GM19239 (cell line): ENCODE measurements at places on chromosomes 1 and 21.

GRCh38 chr1:158689110-158689509 lies 2.6 kb upstream of the SPTA1 start:
- no peak for DNase-seq

- DNase-seq = no peak
These were observed 41.0 kb downstream of the RUNX3 start for GRCh38 chr1:24888971-24889676.

- no peak for DNase-seq
These were observed 17.7 kb upstream of the ADGRB2 start for GRCh38 chr1:31781756-31782371.

GRCh38 chr1:98176936-98177335 lies 256.1 kb upstream of the DPYD start:
- DNase-seq = no peak

DNA sequence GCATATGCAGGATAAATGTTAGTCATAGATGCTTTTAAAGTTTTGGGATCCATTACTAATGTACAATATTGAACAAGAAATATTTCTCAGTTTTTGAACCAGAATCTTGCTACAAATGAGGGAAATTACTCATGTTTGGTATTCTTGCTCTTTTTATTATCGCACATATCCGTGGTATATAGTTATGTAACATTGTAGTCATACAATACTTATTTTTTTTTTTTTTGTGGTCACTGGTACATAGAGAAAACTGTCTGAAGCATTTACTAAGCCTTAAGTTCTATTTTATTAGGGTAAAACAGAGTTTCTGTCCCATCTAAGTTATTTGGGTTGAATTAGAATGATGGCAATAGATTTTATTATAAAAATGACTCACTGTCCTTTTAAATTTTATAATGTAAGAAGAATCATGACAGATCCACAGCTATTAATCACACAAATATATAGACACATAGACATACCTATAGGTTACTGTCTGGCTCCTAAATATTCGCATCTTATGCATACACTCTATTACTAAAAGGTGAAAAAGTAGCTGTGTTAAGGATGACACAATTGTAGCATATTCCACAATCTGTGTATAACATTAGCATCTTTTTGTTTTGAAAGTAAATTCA lies 18.0 kb upstream of the PRKAA2 start:
- DNase-seq = no peak

DNA sequence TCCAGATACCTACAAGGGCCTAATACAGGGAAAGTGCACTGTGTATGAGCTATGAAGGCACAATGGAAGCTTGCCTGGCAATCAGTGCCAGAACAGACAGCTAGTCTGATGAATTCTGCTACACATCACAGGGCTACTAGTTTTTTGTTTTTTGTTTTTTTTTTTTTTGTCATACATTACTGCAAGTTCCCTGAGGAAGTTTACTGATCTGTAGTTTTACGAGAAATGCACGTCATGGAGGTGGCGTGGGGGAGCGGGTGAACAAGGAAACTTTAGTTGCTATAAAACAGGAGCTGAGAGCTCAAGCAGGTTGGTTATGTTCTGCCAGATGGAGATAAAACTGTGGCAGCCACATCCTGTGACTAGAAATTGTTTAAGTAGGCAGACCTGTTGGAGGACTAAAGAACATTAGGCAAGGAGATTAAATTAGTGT lies 17.7 kb downstream of the PTPRC start:
- no peak for DNase-seq

GRCh38 chr1:234746798-234747196 lies 136.8 kb upstream of the IRF2BP2 start:
- DNase-seq = no peak

DNA sequence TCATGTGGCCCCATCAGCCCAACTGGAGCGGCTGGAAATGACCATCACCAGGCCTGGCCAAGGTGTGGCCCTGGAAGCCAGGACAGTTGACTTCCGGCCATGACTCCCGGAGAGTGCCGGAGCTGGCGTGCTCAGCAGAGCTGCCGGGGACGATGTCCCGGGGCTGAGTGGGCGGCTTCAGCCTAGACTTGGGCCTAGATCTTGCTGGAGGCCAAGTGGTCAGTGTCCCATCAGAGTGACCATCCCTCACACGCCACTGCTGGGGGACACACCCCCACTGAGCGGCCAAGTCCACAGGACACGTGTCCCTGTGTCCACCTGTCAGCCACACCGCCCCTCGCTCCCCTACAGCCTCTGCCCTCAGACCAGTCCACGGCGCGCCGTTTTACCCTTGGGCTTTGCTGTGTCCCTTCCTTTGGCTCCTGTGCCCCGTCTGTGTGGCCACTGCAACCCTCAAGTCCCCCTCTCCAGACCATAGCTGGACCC lies 4.0 kb downstream of the FAAP20 start:
- DNase-seq = no peak

- no peak for DNase-seq
These were observed 36.6 kb upstream of the ECE1 start for GRCh38 chr1:21326861-21327344.

- DNase-seq = no peak
These were observed 91.5 kb downstream of the NGF start for GRCh38 chr1:115246526-115246925.

DNA sequence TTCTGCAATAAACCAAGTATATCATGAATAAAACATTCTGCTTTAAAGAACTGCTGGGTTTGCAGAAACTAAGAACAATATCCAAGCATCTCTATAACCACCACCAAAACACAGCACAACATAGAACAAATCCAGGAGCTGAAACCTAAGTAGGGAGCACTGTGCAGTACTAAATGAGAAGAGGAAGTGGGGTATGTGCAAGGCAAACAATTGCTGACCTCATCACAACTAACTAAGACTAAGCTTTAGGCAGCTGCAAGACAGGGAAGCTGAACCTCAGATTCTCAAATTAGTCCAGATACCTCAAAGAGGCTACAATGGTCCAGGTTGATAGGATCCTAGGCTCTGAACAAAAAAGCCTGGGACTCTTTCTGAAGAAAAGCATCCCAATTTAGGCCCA lies 172.6 kb downstream of the SLC44A5 start:
- no peak for DNase-seq

DNA sequence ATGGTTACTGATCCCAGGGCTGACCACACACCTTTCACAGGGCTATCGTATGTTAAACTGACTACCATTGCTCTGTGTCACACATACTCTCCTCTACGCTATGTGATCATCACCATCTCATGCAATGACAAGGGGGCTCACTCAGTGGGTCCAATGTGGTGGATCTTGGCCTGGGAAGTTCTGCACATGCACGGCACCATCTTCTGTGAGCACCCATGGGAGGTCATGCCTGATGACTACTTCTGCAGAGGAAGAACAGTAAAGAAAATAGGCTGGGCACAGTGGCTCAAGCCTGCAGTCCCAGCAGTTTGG lies 60.0 kb upstream of the FOXD3 start:
- no peak for DNase-seq

- no peak for DNase-seq
These were observed 118.1 kb downstream of the SPSB1 start for GRCh38 chr1:9410737-9411297.

GRCh38 chr1:193540511-193540910 lies 354.1 kb upstream of the B3GALT2 start:
- DNase-seq = no peak

GRCh38 chr1:58402444-58402843 lies 144.1 kb downstream of the OMA1 start:
- DNase-seq = no peak

DNA sequence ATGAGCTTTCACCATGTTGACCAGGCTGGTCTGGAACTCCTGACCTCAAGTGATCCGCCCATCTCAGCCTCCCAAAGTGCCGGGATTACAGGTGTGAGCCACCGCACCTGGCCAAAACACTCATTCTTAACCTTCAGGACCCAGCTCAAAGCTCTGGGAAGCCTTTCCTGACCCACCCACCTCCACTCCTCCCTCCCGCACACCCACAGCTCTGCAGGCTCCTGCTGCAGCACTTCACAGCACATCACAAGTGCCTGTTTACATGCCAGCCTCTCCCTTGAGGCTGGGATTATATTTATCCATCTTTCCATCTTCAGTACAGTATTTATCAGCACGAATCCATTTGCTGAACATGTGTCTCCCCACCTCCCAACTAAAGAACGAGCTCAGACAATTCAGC lies 14.9 kb downstream of the SLC9A1 start:
- DNase-seq = no peak

GRCh38 chr1:35560256-35561225 lies 2.9 kb downstream of the NCDN start:
- DNase-seq = no peak

GRCh38 chr1:184191181-184191621 lies 139.7 kb downstream of the TSEN15 start:
- no peak for DNase-seq

GRCh38 chr1:174074757-174075156 lies 52.6 kb upstream of the RC3H1 start:
- DNase-seq = no peak

DNA sequence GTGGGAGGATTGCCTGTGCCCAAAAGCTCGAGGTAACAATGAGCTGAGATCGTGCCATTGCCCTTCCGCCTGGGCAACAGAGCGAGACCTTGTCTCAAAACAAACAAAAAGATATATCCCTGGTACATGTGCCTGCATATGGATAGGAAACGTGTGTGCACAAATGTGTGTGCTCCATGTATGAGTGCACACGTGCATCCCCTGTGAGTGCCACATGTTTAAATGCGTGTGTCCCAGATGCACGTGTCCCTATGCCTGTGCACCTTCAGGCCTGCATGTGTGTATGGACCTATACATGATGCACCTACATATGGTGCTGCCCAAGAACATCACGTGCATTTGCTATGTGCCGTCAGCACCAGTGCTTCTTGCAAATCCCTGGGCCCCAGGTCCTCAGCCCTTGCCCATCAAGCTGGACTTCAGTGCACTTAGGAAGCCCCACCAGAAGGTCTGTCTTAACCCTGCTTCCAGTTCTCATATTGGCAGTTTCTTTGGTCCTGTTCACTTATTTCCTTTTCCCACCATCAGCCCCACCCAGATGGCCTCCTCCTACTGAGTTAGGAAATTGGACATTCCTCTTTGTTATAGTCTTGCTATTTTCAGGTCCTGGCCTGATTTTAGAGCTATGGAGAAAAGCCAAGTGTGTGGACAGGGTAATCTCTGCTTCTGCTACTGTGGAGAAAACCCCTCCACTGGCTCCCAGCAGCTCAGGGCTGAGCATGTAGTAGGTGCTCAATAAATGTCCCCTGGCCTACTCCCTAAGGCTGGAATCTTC lies 15.4 kb downstream of the TIE1 start:
- DNase-seq = no peak

- DNase-seq = no peak
These were observed 66.1 kb downstream of the ZNF644 start for GRCh38 chr1:90955769-90956168.

GRCh38 chr1:93014168-93014567 lies 52.9 kb upstream of the DIPK1A start:
- no peak for DNase-seq

GRCh38 chr1:215228193-215228592 lies 145.7 kb downstream of the KCNK2 start:
- no peak for DNase-seq
